Right atrium auricular region (tissue), 2 donors: ENCODE measurements at places on chromosomes 3 and 15.

- no peak for DNase-seq
These were observed 5.0 kb downstream of the ISLR start for GRCh38 chr15:74178326-74179100.

DNA sequence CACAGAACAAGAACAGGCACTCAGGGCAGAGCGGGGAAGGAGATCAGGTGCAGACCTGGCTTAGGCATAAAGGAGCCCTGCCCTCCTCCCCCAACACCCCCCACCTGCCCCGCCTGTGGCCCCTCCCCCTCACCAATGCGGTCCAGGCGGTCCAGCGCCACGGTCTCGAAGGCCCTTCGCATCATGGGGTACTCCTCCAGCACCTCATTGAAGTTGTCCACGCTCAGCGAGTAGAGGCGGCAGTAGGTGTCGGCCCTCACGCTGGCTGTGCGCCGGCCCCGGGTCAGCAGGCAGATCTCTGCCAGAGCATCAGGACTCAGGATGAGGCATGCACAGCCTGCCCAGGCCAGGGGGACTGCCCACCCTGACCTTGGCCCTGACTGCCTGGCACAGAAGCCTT, 44.8 kb downstream of the HCN4 start:
- DNase-seq: no peak

GRCh38 chr15:67176195-67176971, 78.1 kb downstream of the AAGAB start:
- no peak for DNase-seq

GRCh38 chr3:7428206-7428718, 567.3 kb downstream of the GRM7 start:
- no peak for DNase-seq

DNA sequence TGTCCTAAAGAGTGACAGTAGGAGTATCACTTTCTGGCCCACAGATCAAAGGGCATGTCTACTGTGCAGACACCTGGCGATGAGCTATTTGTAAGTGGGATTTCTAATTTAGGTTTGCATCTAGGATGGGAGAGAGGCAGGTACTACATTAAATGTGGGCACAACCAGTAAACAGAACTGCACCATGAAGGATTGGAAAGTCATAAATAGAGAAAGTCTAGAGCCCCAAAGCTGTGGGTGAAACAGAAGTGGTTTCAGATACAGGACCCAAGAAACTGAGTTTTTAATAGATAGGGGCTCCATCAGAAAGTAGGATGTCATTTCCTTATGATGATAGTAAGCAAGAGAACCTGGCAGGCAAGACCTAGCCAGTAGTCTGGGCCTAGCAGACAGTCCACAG, 35.2 kb upstream of the SPPL2A start:
- no peak for DNase-seq
